ENCODE measurements at places on chromosomes 4 and X.
A peak's percentile ranks its signal among the peaks of the same experiment; 100 is the strongest.

- no peak for DNase-seq
These were observed 260.4 kb downstream of the GALNTL6 start for GRCh38 chr4:172073590-172073989.

GRCh38 chr4:78722320-78722719, 53.8 kb upstream of the BMP2K start:
- no peak for DNase-seq

- peak; percentile 44 for DNase-seq
These were observed 528 bp downstream of the FMR1 start for GRCh38 chrX:147912093-147912801.

- DNase-seq, result no peak
These were observed 111.7 kb upstream of the HPF1 start for GRCh38 chr4:169869490-169869889.

DNA sequence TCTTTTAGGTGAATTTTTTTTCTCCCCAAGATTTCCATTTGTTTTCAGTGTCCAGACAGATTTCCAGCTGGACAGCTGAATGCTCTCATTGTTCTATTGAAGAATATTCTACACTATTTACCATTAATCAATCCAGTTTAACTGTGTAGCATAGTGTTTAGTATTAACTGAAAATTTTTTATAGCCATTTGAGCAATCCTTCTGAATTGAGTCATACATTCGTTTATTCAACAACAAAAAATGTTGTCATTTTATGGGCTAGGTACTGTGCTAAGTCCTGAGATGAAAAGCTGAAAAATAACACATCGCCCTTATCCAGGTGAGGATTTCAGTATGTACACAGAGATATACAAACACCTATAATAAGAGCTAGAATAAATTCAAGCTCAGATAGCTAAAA, 223.3 kb downstream of the COL25A1 start:
- DNase-seq, result no peak

DNA sequence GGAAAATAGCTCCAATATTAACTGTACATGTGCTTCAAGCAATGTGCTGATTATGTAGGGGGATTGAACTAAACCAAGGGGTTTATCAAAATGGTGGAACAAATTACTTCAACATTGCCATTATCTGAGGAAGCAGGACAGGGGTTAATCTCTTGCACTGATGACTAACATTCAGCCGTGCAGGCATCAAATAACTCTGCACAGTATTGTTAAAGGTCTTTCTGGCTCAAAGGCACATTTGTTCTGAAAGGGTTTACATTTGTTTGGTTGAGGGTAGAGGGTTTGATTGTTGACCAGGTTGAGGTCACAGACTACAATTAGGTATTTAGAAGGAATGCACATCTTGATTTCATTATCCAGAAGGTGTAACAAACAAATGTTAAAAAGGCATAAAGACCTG, 32.2 kb upstream of the CCSER1 start:
- no peak for DNase-seq

DNA sequence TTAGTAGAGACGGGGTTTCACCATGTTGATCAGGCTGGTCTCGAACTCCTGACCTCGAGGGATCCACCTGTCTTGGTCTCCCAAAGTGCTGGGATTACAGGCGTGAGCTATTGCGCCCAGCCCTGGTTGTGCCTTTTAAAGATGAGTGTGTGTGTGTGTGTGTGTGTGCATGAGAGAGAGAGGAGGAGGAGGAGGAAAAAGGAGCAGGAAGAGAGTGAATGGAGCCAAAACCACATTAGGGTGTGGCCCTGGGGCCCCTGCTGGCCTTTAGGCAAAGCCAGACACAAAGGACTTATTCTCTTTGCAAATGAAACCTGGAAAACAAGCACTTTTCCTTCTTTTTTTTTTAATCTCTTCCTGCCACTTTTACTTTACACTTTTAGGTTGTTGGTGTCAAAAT, 48.2 kb upstream of the KLF3 start:
- DNase-seq, result no peak

GRCh38 chr4:6495736-6496135, 23.3 kb upstream of the PPP2R2C start:
- DNase-seq, result peak; percentile 5

DNA sequence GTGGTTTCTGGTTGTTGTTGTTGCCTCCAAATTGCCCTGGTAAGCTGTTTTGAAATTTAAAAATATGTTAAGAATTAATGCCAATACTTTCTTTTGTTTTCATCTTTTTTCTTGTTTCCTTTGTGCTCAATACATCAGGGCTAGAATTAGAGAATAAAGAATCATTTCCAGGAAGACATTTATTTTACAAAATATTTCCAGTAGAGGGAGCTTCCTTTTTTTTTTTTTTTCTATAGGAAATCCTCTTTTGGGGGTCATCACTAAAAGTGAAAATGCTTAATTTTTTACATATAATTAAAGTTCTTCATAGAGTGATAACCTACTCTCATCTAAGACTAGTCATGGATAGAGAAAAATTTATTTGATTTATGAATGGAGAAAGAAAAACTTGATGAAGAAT, 2.4 kb downstream of the GLRA3 start:
- DNase-seq, result no peak

- no peak for DNase-seq
These were observed 76.6 kb upstream of the CXXC4 start for GRCh38 chr4:104571341-104571740.

GRCh38 chrX:9642270-9642995, 123.2 kb downstream of the GPR143 start:
- no peak for DNase-seq

GRCh38 chr4:154471032-154471431, 20.6 kb downstream of the DCHS2 start:
- DNase-seq, result no peak

DNA sequence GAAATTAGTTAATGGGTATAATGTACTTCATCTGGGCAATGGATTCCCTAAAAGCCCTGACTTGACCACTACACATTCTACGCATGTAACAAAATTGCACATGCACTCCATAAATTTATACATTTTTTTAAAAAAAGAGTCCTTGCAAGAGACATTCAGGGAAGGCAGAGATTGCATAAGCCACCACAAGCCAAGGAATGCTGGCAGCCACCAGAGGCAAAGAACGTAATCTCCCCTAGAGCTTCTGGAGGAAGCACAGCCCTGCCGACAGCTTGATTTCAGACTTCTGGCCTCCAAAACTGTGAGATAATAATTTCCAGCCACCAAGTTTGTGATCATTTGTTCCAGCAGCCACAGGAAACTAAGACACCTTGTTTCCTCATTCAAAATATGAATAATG, 185.6 kb upstream of the GALNT7 start:
- DNase-seq, result no peak

DNA sequence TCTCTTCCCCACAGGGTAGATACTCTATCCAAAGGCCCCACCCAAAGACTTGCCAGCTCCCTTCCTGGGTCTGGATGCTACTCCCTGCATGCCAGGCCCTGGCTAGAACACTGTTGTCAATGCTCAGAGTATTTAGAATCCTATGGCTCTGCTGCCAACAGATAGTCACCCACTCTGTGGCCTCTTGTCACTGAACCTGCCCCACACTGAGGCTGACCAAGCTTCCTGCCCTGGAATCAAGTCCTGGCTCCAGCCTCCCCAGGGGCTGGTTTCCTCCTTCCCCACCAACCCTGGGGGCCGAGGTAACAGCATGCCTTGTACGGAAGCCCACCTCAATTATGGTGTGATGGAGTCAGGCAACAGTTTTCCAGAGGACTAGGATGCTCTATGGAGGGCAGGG, 63.3 kb downstream of the EFNB1 start:
- no peak for DNase-seq

- no peak for DNase-seq
These were observed 98.9 kb upstream of the PDLIM3 start for GRCh38 chr4:185634066-185634652.

DNA sequence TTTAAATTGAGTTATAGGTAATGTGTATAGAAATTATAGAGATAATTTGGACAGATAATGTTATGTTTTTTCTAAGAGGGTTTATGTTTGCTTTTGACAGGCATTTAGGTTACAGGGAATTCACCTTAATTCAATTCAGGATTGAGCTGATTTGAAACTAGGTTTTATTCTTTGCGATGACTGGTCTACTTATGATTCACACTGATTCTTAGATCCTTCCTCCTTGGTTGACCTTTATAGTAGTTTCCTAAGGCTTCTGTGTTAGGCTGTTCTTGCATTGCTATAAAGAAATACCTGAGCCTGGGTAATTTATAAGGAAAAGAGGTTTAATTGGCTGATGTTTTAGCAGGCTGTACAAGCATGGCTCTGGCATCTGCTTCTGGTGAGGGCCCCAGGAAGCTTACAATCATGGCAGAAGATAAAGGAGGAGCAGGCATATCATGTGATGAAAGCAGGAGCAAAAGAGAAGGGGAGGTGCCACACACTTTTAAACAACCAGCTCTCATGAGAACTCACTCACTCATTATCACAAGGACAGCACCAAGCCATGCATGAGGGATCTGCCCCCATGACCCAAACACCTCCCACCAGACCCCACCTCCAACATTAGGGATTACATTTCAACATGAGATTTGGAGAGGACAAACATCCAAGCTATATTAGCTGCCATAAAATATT, 155.0 kb upstream of the SFRP2 start:
- no peak for DNase-seq

DNA sequence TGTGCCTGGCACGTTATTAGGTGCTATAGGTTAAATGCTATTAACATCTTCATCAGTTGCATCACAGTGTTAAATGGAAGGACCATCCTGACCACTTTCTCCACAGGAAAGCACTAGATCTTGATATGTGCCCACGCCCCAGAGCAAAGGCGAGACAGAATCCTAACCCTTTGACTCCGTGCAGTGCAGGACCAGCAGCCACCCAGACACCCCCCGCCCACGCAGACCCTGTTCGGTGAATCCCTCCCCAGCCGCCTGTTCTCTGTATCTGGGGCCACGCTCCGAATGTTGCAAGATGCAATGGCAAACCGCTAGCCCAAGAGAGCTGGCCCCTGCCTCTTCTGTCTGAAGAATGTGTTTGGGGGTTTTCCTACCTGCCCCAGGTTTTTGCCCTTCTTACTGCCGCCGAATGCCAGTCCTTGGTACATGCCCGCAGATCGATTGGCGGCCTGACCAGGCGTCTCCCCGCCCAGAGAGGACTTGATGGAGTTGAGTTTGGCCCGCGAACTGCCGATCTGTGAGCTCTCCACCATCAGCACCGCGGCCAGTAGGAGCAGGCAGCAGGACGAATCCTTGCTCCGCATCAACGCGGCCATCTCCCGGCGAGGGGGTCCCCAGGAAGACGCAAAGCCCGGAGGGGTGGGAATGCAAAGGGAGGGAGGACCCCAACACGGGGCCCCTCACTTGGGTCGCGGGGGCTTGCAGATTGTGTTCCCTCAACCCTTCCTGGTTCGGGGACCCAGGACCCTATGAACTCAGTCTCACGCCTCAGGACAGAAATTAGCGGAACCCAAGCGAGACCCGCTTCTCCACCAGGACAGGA, 906 bp downstream of the DKK2 start:
- DNase-seq, result no peak

DNA sequence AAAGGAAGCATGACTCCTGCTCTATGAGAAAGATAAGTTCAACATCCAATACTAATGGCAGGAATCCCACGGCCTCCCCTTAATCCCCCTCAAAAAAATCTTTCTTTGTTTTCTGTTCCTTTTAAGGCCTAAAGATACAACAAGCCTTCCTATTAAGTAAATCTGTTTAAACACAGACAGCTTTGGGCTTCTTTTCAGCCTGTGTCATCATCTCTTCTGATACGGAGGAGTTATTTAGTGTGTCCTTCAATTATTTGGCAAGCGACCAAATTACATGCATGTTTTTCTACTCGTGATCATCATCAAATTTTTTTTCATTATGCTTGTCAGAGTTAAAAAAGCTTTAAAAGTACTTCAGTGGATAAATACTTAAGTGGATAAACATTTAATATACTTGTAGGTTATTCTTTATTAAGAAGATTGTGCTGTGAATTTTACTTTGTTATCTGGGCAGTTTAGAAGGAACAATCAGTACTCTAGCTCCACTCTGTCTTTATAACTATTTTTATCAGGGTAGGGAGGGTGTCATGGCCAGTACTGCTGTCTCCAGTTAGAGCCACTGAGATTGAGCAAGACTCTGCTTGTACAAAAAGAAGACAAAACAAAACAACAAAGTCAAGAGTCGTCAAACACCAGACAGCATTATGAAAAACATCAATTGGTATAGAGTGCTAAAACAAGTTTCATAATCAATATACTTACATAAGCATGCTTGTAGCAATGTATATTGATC, 210.7 kb downstream of the PRR32 start:
- no peak for DNase-seq

GRCh38 chrX:4881277-4881676, 1167.8 kb upstream of the PRKX start:
- no peak for DNase-seq

DNA sequence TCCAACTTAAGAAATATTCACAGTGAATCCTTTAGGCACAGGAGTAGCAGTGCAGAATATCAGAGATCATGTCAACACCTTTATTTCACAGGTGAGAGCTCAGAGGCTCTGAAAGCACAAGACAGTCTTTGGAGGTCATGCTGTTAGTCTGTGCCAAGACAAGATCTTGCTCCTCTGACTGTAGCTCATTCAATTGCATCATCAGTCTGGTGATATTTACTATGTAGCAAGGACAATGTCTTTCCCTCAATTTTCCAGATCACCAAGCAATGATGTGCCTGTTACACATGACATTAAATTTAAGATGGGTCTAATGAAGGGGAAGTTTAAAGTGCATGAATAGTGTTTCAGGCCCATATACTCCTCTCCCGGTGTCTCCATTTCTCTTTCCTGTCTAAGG, 277.5 kb downstream of the IL15 start:
- DNase-seq, result no peak

GRCh38 chr4:180909279-180909678, 1333.9 kb upstream of the TENM3 start:
- no peak for DNase-seq

GRCh38 chr4:150363721-150364688, 217.9 kb upstream of the MAB21L2 start:
- no peak for DNase-seq

DNA sequence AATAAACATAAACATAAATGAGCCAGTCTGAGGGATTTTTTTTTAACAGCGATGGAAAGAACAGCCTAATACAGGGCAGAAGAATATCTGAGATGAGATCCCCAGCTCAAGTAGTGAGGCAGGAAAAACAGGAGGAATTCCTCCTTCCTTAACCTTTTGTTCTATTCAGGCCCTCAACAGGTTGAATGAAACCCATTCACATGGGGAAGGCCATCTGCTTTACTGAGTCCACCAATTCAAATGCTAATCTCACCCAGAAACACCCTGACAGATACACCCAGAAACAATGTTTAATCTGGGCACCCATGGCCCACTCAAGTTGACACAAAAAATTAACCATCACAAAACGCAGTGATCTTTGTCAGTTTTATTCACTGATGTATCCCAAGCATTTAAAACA, 45.5 kb downstream of the SMIM31 start:
- no peak for DNase-seq

DNA sequence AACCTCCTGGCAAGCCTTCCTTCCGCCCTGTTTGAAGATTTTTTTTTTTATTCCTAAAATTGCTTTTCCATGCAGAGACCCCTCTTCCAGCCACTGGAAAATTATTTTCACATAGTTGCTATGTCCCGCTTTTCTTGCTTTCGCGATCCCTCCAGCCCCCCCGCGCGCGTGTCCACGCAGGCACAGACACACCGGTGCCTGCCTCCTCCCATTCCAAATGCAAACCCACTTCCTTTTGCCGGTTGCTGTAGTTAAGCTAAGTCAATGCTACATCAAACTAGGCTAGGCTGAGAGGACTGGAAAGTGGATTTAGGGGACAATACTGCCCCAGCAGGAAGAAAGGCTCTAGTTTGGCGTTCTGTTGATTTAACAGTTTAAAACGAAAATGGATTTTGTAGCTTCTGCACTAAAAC, 111.0 kb downstream of the DHX15 start:
- DNase-seq, result no peak

All from liver (tissue), 10 donors.